ENCODE measurements at places on chromosomes 5 and 9. TPM values are rescaled to one million over a fixed set of nuclear protein-coding genes. Genes with fewer than 3 reads are reported as not detected.

IL5 gene
- polyA plus RNA-seq, result 0.29 TPM

DNAI1 gene
- 0.24 TPM for polyA plus RNA-seq

SARDH gene
- 5.4 TPM for polyA plus RNA-seq

SLC9A3 gene
- polyA plus RNA-seq, result 1.8 TPM

CXCL14 gene
- polyA plus RNA-seq, result 27.8 TPM

FOXD4L5 gene
- 0.90 TPM for polyA plus RNA-seq

OSMR gene
- 6.2 TPM for polyA plus RNA-seq

PLAC8L1 gene
- polyA plus RNA-seq, result 0.73 TPM

SLC28A3 gene
- not detected for polyA plus RNA-seq

DNA sequence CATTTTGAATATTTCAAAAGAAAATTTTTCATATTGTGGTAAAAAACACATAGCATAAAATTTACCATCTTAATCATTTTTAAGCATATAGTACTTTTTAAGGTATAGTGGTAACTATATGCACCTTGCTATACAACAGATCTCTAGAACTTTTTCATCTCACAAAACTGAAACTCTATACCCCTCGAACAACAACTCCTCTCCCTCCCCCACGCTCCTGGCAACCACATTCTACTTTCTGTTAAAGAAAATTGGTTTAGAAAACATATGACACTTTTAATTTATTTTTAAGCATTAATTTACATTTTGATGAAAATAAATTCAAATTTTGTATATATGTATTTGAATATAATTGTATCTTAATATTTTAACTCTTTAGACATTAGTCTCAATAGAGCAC is 147.2 kb upstream of the EFNA5 start:
- no peak for DNase-seq

GRCh38 chr9:4164356-4164755 is 135.5 kb downstream of the GLIS3 start:
- DNase-seq, result no peak

DNA sequence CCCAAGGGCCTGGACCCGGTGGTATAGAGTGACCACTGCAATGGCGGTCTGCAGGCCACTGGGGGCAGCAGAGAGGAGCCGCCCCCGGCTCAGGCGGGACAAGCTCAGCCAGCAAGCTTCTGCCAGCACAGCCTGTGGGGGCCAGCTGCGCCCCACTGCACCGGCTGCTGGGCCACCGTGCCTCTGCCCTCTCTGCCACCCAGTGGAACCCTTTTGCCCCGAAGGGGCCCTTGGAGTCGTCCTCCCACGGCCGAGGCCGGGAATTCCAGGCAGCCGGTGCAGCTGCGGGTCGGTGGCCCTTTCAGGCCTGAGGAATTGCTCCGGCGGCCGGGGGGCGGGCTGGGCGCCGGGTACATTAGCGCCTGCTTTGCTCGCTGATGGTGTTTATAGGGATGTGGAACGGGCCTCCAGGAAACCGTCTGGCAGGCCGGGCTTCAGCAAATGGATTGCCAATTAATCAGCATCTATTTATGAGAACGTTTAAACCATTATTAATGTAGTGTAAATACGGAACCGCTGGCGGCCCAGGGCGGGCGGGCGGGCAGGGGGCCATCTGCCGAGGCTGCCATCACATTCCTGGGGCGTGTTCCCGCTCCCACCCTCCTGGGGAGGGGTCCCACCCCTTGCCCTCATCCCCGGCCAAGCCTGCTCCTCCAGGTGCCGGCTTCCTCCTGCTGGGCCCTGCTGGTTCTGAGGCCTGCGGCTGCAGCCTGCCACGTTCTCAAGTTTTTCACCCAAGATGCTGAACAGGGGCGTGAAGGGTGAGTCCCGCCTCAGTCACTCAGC is 127.4 kb downstream of the BARX1 start:
- DNase-seq, result peak; percentile 1

DNA sequence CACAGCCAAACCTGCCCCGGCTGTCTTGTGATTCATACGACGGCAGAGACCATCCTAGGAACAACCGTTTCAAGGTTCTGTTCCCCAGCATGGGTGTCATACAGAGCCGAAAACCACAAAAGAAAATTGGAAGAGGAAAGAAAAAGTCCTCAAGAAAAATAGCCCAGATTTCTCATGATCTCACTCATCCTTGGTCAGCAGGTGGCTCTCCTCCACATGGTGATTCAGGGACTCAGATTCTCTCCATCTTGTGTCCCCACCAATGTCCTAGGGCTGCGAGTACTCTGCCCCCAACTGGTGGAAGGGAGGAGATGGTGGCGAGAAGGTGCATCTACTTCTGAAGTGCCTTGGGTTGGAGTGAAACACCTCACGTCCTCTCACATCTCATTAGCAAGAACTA is 25.6 kb downstream of the PDZD2 start:
- no peak for DNase-seq

- no peak for DNase-seq
Observed at GRCh38 chr5:15902066-15902465, 277.5 kb downstream of the MARCHF11 start.

DNA sequence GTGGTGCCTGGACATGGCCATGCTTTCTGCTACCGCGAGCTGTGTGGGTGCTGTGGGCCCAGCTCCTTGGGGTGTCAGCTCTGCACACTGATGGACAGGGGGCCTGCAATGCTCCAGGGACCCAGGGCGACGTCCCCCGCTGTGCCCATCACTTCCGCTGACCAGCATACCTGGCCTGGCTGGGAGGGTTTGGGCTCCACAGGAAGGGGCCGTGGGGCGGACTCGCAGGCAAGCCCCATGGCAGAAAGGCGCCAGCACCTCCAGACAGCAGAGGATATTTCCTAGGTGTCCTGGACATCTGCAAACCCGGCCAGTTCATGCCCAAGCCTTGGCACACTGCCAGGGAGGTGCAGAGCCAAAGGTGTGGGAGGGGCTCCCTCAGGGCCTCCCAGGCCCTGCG is 295.8 kb upstream of the IRX4 start:
- no peak for DNase-seq

DNA sequence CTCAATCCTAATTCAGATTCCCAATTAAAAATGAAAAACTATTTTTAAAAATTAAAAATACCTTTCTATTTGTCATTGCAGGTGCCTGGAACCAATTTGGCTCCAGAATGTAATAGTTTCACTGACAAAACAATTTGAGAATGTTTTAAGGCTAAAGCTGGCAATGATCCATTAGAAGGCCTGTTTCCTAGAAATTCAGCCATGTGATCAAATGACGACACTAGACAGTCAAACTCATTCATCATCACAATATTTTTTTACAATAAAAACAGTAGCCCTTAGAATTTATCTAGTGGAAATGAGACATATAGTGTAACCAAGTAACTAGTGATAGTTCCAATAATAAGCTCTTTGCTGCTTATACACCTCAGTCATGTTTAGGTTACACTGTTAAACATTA is 75.4 kb upstream of the MAP3K1 start:
- no peak for DNase-seq

DNA sequence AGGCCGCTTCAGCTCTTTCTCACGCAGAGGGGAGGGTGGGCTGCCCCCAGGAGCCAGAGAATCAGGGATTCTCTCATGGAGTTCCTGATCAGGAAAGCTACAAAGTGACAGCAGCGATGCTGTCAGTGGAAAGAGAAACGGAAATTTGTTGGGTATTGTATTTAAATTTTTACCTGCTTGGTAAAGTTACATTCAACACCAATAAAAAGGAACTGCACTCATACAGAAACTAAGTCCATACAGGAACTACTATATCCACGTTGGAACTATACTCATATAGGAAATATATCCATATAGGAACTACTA is 325.5 kb upstream of the IRX4 start:
- no peak for DNase-seq

- DNase-seq, result no peak
Observed at GRCh38 chr5:86881493-86882090, 263.9 kb downstream of the COX7C start.

GRCh38 chr9:82206946-82207345 is 218.4 kb downstream of the SPATA31D1 start:
- no peak for DNase-seq

GRCh38 chr5:139561655-139562451 is 714 bp downstream of the UBE2D2 start:
- DNase-seq, result no peak

GRCh38 chr5:3385991-3386519 is 209.6 kb upstream of the IRX1 start:
- DNase-seq, result no peak

DNA sequence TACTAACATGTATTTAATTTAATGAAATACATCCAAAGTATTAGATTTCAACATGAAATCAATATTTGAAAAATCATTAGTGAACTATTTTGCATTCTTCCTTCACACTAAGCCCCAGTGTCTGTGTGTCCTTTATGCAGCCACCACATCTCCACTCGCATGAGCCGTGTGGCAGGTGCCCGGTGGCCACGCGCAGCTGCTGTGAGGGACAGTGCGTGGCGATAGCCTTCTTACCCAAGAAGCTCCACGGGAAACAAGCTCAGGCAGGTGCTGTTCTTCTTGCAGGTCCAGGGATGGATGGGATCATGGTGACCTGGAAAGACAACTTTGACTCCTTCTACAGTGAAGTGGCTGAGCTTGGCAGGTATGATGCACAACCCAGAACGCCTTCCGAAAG is 79.3 kb upstream of the OTULINL start:
- DNase-seq, result no peak

GRCh38 chr5:180787711-180788431 is 14.7 kb downstream of the MGAT1 start:
- no peak for DNase-seq

DNA sequence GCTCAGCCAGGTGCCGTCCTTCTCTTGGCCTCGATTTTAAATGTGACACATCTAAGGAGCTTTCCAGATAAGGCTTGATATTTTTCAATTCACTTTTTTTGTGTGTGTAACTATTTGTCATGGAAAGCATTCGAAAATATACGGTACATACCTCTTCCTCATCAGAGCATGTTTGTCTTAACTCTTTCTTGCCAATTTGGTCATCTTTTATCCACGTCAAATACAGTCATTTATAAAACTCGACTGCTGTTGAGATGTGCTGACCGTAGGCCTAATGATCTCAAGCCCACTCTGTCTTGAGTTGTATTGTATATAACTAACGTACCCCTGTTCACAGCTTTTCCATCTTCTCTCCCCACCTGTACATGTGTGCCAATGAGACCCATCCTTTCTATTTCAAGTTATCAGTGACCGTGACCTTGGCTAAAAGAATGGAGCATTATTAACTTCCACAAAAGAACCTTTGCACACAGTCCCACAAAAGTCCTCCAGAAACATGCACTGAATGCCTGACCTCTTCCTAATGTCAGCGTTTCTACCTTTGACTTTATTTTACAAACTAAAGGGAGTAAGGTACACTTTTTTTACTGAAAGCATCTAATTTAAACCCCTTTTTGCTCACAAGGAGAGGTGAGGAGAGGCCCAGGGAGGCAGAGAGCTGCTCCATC is 61.6 kb downstream of the IPPK start:
- DNase-seq, result no peak

DNA sequence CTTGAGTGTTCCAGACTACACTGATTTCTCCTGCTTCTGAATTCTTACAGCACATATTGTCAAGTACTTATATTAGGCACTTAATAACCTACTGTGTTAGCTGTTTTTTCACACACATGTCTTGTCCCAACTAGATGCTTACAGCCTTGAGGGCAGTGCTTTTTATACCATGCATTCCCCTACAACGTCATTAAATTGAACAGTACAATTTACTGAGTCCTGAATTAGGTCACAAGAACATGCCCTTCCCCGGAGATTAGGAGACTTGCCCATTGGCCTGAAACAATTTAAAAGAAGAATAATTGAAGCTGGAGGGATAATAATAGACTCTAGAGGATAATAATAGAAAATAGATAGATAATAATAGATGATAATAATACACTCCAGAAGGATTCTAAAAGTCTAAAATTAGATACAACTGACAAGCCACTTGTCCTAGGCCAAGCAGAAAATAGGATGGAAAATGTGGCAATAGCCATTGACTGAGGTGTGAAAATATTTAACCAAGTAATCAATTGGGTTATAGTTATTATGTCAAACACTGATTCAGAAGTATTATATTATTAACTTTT is 112.6 kb upstream of the SLC12A2 start:
- DNase-seq, result no peak

DNA sequence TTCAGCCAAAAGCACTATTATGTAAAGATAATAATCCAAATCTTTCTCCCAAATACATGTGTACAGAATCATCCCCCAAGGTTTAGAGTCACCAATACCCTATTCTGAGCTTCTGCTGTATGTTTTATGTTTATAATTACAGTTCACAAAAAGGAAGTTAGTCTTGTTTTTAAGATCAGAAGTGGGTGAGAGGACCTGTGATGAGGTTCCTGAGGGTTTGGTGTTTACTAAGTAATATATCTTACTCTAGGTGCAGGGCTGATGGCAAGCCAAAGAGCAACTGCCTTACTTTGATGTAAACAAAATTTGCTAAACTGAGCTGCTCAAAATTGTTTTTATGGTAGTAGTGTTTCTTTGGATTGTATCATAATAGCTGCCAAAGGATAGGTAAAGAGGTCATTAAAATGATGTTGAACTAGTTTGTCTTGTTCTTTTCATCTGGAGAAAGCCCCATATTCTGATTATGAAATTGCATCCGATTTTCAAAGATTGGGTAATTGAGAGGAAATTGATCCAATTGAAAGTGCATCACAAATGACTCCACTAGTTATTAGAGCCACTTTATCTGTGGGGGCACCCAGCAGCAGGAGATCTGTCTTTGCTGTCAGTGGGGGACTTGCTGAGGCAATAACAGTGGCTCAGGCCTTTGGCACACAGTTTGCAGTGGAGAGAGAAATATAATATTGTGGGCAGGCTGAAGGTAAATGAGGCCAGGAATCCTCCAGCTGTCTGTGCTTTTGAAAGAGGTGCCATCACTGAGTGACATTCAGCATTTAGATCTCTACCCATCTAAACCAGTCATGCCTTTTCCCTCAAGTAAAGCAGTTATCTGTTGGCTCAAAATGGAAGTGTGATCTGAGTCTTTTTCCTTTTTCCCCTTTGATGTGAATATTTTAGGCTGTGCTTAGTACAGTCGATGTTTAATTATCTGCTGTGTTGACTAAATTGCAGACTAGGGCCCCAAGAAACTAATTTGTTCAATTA is 14.1 kb downstream of the TRIM32 start:
- DNase-seq, result no peak

DNA sequence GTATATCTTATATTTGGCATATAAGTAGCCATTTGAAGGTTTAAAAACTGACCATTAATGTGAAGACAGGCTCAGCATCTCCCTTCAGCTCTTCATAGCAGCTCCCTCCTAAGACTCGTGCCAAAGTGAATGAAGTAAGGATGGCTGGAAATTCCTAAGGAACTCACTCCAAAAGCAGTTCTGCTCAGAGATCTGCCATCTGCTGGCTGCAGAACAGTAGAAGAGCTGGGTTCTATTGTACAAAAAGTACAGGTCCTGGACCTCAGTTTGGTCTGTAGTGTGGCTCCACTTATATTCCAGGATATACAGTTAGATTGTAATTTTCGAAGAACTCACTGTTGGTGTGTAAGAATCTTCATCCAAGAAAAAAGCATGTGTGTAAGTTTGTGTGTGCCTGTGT is 104.9 kb upstream of the RUSC2 start:
- peak; percentile 14 for DNase-seq

DNA sequence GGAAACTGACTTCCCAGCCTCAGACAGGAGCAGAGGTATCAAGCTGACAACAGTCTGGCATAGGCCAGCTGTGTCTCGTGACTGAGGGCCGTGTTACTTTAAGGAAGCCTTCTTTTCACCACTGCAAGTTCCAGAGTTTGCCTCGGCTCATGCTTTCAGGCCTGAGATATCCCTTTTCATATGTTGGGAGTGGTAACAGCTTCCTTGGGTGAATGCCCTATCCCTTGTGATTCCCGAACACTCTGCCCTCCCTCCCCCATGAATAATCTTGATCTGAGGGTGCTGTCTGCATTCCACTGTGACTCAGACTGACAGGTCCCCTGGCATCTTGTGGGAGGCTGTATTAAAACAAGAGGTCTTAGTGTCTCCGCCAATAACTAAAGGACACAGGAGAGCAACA is 49.7 kb upstream of the ARL15 start:
- no peak for DNase-seq

All from forelimb muscle (tissue), 1 donor.